Erythroblast (primary cell): ENCODE measurements at places on chromosomes 1 and 21.
A peak's percentile ranks its signal among the peaks of the same experiment; 100 is the strongest.

GRCh38 chr1:89545264-89546038, 20.8 kb downstream of the LRRC8B start:
- peak; percentile 82 for DNase-seq

DNA sequence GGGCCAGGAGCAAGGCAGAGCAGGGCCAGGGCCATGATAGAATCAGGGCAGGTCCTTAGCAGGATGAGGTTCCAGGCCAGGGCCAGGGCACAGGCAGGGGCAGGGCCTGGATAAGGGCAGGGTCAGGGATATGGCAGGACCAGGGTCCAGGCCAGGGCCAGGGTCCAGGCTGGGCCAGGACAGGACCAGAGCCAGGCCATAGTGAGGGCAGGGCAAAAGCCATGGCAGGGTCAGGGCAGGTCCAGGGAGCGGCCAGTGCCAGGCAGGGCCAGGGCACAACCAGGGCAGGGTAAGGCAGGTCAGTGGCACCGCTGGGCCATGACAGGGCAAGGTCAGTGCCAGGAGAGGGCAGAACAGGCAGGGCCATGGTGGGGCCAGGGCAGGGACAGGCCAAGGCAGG, 152.2 kb downstream of the LIPI start:
- DNase-seq, result no peak

DNA sequence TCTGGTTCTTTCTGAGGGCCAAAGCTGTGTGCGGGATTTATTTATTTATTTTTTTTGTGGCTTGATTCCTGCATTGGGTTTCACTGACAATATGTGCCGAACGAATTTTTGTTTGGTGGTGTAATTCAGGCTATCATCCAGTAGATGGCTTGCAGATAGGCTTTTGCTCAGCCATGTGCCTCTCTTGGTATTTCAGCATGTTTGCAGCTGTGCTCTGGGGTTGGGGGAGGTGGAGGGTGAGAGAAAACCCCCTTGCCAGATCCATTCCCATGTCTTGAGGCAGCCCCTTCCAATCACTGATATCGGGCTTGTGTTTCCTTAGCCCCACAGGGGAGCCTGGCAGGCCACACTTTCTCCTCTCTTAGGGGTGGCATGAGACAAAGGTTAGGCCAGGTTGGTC, 302.4 kb downstream of the PTGER3 start:
- DNase-seq, result peak; percentile 19

DNA sequence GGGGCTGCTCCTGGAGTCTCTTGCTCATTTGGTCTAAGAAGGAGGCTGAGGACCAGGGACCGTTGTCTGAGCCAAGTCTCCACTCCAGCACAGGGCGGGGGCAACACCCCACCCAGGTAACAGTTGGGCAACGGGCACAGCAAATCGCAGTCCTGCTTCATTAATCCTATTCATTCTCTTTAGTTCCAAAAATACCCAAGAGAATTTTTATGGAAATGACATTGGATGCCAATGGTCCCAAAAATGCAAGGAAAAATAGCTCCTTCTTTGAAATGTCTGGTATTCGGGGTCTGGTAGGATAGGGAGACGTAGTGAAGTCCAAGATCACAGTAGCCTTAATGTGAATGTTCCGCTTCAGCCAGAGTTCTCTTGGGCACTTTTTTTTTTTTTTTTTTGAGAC, 74.0 kb downstream of the ATP5PO start:
- DNase-seq, result no peak

DNA sequence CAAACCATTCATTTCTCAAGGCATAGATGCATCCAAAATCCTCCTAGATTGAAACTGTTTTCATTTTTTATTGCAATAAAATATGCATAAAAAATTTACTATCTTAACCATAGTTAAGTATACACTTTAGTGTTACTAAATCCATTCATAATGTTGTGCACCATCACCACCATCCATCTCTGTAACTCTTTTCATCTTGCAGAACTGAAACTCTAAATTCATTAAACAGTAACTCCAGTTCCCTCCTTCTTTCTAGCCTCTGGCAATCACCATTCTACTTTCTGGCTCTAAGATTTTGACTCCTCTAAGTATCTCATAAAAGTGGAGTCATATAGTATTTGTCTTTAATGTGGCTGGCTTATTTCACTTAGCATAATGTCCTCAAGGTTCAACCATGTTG, 236.8 kb downstream of the SMYD3 start:
- DNase-seq, result no peak

DNA sequence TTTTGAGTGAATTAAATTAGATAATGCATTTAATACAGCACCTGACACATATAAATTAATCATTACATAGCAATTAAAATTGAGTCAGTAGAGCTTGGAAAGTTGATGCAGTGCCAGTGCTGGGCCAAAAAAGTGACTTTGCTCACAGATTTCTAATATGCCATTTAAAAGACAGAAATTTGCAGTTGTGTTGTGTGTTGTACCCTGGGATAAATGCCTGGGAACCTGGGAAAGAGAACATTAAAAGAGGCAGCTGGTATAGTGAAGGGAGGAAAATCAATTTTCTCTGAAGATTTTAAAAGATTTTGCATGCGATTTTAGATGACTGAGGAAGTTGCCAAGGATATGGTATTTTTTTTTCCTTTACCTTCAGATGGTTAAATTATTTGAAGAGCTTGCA, 10.9 kb upstream of the CFH start:
- no peak for DNase-seq

DNA sequence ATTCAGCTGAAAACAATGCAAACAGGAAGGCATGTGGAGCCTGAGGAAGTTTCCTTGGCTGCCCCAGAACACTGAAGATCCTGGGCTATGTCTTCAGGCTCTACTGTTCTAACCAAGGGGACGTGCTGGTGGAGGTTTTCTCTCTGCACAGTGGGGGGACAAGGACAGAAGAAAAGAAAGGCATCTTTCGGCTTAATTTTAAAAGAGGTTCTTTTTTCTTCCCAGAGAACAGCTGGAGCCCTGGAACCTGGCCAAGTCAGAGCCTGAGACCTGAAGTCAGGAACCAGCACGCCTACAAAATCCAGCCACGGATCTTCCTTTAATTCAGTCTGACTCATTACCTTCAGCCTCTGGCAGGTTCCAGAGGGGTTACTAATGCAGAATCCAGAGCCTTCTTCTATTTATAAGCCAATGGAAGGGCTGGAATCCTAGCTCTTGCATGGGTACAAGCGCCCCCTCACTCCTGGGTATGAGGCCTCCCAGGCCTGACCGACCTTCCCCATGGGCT, 19.8 kb downstream of the CTNNBIP1 start:
- no peak for DNase-seq

GRCh38 chr1:72117621-72118020, 164.7 kb downstream of the NEGR1 start:
- no peak for DNase-seq

DNA sequence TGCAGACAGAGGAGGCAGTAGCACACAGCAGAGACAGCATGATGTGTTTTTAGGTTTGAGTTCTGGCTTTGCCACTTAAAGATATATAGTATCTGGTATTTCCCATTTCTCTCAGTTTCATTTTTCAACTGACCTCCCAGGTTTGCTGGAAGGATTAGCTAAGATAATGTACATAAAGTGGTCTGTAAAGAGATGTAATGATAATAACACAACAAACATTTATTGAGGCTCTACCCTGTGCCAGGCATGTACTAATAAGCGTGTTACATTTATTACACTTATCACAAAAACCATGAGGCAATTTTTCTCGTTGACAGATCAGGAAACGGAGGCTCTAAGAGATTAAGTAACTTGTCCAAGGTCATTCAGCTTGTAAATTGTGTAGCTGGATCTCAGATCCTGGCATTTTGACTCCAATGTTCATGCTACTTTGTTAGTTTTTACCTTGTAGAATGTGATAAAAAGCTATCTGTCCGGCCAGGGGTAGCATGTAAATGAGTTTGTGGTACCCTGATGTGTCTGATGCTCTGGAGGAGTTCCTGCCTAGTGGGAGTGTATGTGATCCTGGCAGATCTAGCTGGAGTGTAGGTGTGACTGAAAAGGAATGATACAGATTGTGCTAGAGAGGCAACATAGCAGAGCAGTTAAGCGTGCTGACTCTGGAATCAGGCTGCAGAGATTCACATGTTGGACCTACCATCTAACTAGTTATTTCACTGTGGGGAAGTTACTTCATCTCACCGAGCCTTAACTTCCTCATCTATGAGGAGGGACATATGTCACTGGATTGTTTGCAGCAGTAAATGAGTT, 146.6 kb downstream of the VPS13D start:
- no peak for DNase-seq

GRCh38 chr1:43123031-43123430, 49.1 kb downstream of the EBNA1BP2 start:
- no peak for DNase-seq

- DNase-seq, result no peak
Observed at GRCh38 chr1:59383963-59384362, 87.1 kb downstream of the FGGY start.

DNA sequence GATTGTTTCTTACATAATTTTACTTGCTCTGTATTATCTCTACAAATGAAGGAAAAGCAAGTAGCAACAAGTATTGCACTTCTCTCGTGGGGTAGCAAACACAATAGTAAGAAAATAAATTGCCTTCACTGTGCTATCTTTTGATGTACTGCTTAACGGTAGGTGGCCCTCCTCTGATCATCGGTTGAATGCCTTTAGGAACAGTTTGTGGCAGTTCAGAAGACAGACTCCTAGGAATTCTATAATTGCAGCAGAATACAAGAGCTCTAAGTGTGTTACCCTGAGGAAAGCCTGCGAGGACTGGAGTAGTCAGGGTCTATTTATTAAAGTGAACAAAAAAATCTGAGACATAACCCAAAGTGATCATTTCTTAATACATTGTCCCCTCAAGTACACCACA, 1135.9 kb downstream of the KCNT2 start:
- no peak for DNase-seq

DNA sequence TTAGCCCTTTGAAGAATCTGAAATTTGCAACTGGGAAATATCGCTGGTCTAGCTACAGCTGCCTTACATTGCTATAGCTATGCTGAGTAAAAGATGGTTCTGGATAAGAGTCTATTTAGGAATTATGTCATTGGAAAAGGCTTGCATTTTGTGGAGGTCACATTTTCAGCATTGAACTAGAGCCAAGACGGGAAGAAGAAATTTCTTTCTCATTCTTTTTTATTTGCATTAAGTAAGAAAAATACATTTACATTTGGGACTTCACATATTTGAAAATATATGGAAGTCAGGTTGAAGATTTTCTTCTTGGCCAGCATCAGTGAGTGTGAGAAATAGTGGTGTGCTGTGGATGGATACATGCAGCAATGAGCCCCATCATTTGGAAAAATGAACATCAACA, 291.6 kb downstream of the PTBP2 start:
- DNase-seq, result no peak

DNA sequence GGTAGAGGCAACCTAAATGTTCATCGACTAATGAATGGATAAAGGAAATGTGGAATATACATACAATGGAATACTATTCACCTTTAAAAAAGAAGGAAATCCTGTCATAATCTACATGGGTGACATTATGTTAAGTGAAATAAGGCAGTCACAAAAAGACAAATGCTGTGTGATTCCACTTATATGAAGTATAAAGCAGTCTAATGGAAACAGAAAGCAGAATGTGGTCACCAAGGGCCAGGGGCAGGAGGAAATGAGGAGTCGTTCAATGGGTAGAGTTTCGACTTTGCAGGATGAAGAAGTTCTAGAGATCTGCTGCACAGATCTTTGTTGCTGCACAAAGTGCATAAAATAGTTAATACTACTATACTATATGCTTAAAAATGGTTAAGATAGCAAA, 7.8 kb downstream of the DIPK1A start:
- DNase-seq, result no peak

DNA sequence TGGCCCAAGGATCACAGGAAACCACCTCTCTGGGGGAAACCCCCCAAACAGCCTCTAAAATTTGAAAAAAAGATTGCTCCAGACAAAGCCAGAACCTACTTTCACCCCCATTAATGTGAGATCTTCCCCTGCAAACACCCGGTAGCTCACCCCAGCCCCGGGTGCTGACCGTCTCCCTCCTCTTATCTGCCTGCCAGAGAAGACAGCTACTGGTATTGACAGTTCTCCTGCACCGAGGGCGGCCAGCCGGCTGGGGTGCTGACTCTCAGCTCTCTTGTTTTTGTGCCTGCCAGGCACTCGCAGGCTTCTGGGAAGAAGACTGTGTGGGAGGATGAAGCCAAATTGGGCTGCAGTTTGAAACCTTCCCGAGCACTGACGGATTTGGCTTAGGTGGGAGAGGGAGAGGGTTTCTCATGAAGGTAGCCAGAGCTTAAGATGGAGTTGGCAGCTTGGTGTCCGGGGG, 48.2 kb downstream of the RASSF5 start:
- DNase-seq, result peak; percentile 35

- DNase-seq, result no peak
Observed at GRCh38 chr1:175539986-175540385, 203.4 kb downstream of the TNR start.

DNA sequence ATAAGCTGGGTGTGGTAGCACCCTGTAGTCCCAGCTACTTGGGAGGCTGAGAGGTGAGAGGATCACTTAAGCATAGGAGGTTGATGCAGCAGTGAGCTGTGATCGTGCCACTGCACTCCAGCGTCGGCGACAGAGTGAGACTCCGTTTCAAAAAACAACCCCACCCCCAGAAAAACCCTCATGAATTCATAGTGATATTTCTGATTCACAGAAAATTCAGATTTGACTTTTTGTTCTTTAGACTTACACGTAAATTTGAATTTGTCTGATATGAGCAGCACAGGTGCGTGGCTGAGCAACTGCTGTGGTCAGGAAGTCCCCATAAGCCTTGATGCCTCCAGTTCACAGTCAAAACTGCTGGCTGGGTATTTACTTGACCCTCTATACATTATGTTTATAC, 10.0 kb upstream of the MORC3 start:
- no peak for DNase-seq

DNA sequence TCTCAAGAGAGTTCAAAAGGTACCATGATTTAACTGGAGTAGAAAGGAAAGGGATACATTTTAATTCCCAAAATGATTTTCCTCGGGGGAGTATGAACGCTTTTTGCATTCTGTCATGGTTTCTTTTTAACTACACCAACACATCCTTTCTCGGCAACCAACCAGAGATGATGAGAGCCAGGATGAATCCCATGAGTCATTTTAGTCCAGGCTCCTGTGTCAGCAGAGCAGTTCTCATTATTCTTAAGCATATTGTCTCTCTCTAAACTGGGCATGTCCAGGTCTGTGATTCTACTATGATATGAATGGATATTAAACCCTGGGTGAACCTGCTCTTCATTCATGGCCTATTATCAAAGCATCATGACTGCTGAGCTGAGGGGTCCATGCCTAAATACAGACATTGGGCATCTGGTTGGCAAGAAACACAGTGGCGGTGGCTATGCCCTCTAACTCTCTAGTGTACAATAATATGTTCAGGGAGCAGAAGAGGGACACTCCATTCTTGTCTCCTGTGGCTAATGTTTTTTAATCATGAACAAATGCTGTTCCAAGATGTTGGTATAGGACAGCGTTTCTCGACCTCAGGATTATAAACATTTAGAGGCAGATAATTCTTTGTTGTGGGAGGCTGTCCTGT, 124.3 kb upstream of the ESRRG start:
- no peak for DNase-seq

DNA sequence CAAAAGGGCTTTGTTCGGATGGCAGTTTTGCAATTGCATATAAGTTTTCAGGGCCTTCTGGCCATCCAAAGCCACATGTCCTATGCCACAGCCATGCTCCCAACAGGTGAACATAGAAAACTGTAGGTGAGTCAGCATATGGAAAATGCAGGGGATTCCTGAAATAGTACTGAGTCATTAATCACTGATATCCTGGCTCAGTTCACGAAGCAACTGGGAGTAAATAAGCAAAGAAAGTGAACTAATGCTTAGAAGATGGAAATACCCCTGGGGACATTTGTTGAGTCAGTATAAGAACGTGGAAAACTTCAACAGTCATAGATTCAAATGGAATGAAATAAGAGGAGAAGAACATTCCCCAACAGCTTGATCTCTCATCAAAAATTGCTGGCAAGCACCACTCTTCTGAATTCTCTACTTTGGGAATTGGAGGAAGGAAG, 148.9 kb upstream of the RUNX1 start:
- no peak for DNase-seq
